ENCODE measurements at places on chromosomes 6 and 20.

DNA sequence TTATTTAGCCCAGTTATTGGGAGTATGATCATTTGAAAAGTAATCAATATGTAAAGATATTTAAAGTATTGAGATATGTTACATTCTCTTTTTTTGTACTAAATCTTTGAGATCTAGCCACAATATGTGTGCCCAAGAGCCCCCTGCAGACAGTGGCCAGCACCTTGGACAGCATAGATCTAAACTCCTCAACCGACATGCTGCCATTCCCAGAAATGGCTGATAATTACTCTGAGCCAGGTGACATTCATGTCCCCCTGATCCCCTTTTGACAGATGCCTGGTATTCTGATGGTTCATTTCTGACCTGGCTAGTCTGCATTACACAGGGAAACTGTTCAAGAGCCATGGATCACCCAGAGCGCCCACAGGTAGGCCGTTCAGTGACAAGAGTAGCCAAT lies 177.1 kb downstream of the ZDHHC14 start:
- DNase-seq: no peak

GRCh38 chr6:134642279-134642678 lies 307.6 kb downstream of the ALDH8A1 start:
- DNase-seq: no peak

DNA sequence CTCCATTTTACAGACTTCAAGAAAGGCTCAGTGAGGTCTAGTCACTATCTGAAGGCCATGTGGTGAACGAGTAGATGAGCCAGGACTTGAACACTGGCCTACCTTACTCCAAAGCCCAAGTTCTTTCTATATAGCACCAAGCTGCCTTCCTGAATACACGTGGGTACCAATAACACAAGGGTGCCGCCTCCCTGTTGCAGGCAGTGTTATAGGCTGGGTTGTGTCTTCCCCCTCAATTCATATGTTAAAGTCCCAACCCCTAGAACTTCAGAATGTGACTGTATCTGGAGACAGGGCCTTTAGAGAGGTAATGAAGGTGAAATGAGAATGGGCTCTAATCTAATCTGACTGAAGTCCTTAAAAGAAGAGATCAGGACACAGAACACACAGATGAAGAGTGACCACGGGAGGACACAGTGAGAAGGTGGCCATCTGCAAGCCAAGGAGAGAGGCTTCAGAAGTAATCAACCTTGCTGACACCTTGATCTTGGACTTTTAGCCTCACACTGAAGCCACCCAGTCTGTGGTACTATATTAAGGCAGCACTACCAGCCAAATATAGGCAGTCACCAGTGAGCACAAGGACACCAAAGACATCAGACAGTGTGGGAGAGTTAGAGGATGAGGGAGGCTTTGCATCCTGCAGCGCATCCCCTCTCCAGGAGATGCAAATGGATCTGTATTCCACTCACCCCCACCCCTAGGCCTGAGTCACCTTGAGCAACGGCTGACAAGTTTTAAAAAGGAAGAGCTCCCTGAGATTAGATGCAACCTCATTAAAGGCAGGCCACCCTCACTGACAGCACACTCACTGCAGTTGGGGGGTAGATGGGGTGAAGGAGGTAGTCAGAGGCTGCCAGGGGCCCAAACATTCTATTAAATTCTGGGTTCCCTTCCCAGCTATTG lies 40.9 kb upstream of the LYRM2 start:
- no peak for DNase-seq

DNA sequence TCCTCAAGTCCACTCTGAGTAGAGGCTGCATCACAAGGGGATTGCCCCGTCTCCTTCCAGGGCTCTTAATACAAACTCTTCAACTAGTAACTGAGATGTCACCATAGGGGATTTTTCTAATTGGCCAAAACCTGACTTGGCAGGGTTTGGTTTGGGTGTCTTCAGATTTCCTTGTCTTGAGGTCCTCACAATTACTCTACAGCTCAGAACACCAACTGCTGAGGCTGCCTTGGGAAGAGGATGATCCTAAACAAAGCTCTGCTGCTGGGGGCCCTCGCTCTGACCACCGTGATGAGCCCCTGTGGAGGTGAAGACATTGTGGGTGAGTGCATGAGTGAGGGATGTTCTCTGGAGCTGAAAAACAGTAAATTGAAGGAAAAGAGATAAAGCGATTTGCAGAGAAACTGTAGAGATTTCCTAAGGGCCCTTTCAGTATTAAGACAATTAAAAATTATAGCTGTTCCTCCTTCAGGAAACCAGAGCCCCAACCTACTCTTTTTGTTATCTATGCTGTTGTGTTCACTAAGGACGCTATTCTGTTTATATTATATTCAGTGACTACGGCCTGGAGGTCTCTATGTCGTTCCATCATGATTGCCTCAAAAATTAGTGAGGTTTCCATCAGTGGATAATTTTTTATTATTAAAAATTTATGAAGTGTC lies at the start of gene HLA-DQA1:
TSS of gene HLA-DQA1 (plus strand) at position 188 of the 662 bp plus-strand sequence. CDS start at position 241, 53 bp downstream.
- DNase-seq: no peak

DNA sequence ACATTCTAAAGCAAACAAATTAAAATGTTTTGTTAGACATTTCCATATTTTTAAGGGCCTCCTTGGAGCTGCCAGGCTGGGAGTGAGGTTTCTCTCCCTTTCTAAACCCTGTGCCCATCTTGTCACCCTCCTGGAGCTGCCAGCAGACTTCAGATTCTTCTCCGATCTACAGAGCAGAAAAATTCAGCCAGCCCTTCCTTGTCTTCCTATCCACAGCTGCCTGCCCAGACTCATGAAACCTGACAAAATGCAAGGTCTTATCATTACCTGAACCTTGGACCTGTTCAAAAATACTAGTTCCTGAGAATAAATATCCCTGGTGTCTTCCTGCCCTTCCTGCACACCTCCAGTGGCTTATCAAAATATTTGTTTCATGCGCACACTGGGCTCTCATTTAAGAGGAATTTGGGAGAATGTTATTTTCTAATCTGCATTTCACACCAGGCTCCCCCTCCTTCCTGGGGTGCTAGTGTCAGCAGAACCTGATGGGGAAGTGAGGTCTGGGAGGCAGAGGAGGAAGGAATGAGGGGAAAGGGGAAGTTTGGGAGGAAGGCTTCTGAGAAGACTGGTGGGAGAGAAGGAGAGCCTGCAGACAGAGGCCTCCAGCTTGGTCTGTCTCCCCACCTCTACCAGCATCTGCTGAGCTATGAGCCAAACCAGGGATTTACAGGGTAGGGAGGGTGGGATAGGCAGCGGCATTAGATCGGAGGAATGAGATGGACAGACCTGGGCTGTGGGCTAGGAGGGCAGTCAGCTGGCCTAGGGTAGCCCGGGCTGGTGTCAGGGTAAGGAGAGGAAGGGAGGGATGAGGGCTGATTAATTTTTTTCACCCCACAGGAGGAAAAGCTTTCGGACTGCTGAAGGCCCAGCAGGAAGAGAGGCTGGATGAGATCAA lies at the start of gene AIF1:
TSS of gene AIF1 (plus strand) at position 551 of the 895 bp plus-strand sequence. CDS start at position 647, 96 bp downstream.
- no peak for DNase-seq

- DNase-seq: no peak
These were observed 18.9 kb upstream of the SLC22A2 start for GRCh38 chr6:160277546-160277945.

DNA sequence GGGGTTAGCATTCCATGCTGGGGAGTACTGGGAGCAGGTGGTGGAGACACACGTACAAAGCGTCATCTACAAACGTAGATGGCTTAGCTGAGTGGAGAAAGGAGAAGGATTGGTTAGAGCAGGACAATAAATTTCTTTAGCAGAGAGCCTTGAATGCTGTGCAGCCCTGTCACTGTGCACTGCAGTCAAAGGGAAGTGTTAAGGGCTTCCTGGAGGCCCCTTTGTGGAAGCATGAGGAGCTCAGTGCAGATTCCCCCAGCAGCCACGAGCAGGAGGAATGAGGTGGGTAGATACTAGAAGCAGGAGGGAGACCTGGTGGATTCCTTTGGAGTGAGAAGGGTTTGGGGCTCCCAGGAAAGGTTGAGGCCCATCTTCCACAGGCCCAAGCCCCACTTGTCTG lies 6.1 kb upstream of the TREML4 start:
- DNase-seq: no peak

DNA sequence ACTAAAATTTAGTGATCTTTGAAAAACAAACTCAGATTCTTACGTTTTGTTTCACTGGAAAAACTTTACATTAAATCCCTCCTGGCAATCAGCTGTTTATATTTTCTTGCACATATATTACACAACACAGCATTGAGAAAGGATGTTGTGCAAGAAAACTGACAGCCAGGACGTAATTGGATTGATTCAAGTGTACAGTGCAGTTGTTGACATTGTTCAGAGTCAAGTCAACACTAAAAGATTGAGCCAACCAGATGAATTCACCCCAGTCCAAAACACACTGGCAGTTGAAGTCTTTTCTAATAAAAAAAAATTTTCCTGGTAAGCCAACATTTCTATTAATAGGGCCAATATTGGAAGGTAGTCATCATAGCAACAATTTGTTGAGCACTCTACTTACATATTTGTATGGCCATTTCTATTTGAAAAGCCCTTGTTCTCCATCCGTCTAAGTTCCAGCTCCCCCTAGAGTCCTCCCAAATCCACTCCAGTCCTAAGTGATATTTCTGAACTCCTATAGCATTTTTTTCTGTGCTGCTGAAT lies 20.9 kb upstream of the VNN1 start:
- no peak for DNase-seq

- DNase-seq: no peak
These were observed 53.1 kb upstream of the FAM83D start for GRCh38 chr20:38873050-38873581.

DNA sequence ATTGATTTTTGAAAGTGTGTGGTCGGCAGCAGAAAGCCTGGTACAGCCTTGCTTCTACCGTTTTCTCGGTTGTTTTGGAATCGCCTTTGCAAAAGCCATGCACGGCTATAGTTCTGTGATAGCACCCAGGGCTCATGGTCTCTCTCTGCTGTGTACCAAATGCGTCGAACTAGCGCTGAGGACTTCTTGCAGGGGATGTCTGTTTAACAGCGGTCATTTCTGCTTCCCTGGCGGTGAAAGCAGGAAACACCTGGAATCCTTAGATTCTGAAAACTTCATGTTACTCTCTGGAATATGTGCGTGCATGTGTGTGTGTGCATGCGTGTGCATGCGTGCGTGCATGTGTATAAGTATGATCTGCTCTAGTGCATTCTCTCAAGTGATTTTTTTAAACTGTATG lies 26.1 kb upstream of the GCNT2 start:
- no peak for DNase-seq

GRCh38 chr6:87287251-87287650 lies 35.1 kb upstream of the SMIM8 start:
- DNase-seq: no peak

GRCh38 chr20:59999502-59999901 lies 41.3 kb downstream of the CDH26 start:
- DNase-seq: no peak

DNA sequence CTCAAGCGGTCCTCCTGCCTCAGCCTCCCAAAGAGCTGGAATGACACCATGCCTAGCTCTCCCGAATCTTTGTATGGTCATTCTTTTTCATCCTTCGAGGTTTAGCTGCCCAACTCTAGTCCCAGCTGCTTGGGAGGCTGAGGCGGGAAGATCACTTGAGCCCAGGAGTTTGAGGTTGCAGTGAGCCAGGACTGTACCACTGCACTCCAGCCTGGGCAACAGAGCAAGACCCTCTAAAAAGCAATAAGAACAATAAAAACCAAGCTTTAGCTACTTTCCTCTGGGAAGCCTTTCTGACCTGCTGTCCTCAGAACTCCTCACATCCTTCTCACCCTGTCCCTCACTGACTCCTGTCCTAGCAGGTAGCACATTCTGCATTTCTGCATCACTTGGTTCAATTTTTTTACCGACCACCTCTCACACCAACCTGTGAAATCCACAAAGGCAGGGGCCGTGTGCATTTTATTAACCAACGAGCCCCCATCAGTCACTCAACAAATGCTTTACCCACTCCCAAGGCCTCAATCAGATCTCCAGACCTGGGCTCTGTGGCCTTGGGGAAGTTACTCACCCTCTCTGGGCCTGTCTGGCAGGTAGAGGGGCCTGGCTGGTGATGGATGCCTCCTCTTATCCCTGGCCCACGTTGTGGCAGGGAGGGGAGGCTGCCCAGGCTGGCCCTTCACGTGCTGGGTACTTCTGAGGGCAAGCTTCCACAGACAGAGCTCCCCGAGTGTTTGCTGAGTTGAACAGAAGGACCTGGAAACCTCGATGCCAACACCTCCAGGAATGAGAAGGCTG lies 14.7 kb upstream of the SRC start:
- no peak for DNase-seq

DNA sequence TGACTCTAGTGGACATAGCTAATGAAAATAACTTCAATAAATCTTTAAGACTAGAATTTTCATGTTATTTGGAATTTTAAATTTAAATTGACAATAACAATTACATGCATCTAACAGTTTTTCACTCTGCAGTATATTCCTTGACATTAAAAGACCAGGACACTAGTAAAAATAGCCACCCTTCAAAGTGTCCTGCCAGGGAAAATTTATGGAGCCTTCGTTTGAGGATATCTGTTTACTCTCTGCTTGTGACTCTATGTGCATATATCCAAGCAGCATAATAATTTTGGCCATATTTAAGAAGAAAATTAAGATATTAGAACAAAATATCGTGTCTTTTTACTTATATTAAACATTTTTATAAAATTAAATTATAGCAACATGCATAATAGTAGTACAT lies 58.8 kb upstream of the NKAIN2 start:
- no peak for DNase-seq

- no peak for DNase-seq
These were observed 3.2 kb downstream of the TFB1M start for GRCh38 chr6:155311086-155311485.

DNA sequence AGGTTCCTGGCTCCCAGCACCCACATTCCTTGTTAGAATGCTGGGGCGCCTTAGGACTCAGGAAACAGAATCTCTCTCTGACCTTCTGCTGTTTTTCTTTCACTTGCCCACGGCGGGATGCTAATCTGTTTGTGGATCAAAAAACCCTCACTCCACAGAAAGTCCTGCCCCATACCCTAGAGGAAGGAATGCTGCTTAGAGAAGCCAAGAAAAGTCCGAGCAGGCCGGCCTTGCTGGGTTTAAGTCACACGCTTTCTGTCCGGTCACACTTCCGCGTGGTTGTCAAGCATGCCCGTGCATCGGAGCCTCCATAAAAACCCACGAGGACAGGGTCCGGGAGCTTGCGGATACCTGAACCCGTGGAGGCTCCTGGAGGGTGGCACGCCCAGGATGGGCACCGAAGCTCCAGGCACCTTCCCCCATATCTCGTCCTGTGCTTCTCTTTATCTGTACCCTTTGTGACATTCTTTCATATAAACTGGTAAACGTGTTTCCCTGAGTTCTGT lies 223.1 kb downstream of the NRN1 start:
- no peak for DNase-seq

- DNase-seq: no peak
These were observed 150.0 kb upstream of the SPACA1 start for GRCh38 chr6:87897663-87898062.
